Anterior cingulate cortex (tissue), 58 donors: ENCODE measurements at places on chromosomes 5 and 9.

DNA sequence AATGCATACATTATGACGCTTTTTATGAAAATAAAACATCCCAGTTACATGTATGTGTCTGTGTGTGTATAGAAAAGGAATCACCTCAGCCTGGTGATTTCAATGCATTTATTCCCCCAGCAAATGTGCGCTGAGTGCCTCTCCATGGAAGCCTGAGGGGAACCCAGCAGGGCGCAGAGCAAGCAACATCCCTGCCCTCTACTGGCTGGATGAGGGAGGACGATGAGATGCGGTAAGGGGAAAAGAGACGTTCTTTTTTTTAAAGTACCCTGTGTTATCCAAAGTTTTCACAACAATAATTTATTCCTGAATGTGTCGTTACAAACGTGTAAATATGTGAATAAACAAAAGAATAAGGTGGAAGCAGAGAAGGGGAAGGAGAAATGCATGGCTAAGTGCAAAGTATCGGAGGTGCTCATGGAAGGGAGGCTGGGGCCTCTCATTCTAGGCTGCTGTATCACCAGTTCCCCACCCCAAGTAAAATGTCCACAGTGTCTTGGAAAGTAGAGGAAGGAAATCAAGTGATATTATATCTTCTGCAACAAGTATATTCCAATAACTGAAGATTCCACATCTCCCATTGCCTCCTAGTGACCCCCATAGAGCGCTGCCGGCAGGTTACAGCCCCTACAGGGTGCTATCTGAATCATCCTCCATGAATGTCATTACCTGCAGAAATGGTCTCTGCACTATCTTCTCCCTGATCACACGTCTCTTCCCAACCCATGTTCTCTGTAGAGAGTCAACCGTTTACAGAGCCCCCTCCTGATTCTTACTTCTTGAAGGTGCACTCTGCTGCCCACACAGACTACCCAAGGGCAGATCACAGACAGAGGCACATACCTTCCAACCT lies 13.0 kb upstream of the ABLIM3 start:
- no peak for DNase-seq

DNA sequence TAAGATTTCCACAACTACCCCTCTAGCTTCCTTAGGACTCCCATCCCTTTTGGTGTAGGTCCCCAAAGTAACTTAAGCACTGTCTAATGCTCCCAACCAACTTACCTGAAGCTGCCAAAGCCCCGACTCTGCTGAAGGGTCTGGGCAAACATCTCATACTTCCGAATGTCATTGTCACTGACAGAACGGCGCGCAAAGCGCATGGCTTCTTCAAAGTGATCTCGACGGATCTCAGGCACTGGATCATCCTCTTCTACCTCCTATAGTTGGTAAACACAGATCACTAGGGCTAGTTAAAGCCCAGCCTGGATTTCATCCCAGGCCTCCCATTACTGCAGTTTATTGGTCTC lies 15.2 kb downstream of the VCP start:
- DNase-seq, result no peak

DNA sequence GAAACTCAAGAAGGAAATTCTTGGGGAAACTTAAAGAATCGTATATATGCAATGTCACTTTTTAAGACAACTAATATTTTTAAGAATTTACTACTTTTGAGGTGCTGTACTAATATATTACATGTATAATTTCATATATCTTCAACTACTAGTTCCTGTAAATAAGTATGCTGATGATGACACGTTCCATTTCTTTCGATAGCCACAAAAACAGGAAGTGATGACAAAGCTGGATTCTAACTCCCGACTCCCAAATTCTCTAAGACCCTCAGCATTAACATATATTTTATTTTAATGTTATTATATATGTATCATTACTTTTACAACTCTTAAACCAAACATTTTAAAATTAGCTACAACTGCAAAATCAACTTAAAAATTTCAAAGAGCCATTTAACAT lies 74.8 kb downstream of the STK32A start:
- DNase-seq, result no peak

DNA sequence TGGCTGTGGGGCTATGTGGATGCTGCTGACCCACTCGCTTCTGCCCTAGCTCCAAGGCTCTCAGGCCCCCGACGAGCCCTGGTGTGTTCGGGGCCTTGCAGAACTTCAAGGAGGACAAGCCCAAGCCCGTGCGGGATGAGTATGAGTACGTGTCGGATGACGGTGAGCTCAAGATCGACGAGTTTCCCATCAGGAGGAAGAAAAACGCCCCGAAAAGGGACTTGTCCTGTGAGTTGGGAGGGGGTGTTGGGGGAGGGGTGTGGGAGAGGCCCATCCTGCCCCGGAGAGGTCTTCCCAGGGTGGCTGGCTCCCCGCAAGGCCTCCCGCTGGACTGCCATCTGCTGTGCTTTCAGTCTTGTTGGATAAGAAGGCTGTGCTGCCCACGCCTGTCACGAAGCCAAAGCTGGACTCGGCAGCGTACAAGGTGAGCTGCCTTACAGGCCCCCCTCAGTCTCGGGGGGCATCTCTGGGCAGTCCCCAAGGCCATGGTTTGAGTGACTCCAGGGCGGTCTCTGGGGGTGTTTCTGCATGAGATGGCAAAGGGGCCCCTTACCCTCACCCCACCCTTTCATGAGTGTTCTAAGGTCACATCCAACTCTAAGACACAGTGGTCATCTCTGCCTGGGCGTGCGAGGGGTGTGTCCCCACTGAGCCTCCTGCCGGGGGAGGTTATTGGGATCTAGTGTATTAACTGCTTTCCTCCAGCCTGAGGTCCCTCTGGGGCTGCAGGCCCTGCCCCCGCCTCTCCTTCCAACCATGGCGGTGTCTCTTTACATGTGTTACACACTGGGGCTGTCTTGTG lies 89.5 kb downstream of the PHF2 start:
- DNase-seq, result no peak

GRCh38 chr9:4514252-4515128 lies 24.2 kb downstream of the SLC1A1 start:
- no peak for DNase-seq

DNA sequence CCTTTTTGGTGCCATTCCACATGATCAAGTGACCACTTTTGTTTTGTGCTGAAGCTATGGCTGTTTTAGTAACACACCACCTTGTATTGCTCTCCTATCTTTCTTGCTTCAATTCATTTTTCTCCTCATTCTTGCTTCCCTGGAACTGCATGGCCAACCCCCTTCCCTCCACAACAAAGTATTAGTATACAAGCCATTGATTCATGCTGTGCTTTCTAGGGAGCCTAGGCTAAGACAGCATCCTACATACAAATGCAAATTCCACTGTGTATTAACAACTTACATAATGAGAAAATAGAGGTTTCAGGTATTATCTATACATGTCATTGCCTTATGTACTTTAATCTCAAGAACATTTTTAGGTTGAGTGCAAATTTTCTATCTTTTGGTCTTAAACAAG lies 141.1 kb downstream of the EFNA5 start:
- DNase-seq, result no peak

DNA sequence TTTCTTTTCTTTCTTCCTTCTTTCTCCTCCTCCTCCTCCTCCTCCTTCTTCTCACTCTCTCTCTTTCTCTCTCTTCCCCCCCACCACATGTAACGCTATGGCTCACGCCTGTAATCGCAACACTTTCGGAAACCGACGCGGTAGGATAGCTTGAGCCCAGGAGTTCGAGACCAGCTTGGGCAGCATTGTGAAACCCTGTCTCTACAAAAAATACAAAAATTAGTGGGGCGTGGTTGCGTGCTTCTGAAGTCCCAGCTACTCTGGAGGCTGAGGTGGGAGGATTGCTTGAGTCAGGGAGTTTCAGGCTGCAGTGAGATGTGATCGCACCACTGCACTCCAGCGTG lies 736 bp upstream of the GLDC start:
- DNase-seq, result no peak

DNA sequence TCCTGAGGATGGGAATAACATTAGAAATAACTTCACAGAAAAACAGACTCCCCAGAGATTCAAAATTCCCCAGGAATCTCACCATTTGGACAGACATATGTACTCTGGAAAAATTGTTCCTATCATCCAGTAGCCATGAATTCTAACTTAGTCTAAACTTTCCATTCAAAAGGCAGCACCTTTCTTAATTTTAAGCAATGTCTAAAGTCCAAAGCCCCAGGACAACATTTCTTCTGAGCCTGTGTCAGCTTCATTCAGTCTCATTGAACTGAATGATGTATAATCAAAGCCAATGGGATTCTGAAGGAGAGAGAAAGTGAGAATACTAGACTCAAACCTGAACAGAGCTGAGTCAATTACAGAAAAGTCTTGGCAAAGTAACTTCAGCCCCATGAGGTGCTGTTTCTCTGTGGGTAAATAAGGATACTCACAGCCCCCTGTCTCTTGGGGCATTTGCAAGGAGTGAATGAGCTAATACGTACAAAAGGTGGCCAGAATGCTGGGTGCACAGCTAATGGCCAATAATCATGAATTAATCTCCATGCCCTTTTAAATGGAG lies 140.6 kb downstream of the SEMA5A start:
- DNase-seq, result no peak

DNA sequence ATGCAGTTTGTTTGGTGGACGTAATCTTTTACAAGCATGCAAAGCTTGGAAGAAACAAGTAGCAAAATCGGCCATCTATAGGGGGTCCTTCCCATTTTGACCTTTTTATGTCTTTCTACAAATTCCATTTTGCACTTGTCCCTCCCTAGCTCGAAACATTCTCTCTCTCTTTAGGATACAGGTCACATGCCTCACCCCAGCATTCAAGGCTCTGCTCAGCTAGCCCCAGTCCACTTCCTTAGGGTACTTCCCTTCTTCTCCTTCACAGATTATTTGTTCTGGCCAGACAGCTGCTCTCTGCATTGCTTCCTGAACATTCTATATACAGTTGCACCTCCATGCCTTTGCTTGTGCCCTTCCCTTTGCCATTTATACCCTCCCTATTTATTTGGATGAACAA lies 31.7 kb upstream of the TRIM14 start:
- DNase-seq, result no peak

- DNase-seq, result no peak
These were observed 58.8 kb upstream of the RAD23B start for GRCh38 chr9:107224252-107224651.
